ENCODE measurements at places on chromosomes 12 and 14.

DNA sequence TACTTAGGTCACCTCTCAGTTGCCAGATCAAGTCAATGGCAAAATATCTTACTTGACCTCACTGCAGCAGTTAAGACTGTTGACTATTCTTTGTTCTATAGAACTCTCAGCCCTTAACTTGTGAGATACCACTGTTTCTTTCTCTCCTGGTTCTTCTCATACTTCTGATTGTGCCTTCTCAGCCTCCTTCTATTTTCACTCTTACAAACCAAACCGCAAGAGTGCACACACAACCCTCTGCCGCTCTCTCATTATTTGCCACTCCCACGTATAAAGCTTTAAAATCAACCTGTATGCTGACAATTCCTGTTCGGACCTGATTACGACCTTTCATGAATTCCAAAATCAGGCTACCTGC, 4.5 kb downstream of the E2F7 start:
- no peak for DNase-seq

DNA sequence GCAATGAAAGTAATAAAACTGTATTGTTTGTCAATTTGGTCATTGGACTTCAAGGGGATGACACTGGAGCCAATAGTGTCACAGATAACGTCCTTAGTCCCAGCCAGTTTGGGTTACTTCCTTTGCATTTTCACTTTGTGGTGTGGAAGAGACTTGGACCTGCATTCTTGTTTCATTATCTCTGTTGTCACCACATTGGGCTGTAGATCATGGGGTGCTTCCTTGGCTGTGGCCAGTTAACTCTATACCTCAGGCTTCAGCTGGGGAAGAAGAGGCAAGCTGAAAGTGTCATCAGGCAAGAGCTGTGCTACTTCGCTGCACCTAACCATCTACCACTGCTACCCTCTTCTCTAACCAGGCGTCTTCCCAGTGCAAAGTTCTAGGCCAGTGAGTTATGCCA, 15.1 kb upstream of the CISTR start:
- no peak for DNase-seq

- no peak for DNase-seq
Measured at GRCh38 chr12:106757623-106758348, 16.7 kb upstream of the RIC8B start.

DNA sequence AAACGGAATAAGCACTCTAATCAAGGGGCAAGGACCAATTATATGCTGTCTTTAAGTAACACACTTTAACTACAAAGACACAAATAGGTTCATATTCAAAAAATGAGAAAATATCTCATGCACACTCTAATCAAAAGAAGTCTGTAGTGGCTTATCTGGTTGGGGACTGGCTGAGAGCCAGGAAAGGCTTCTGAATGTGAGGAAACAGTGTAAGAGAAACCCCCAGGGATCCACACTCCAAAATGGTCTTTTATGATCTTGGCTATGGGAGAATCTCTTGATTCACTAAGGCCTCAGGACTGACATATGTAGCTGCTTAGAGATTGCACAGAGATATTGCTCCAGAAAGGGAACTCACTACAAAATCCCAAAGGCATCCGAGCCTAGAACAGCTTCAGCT, 10.3 kb downstream of the CTSG start:
- DNase-seq: no peak

- no peak for DNase-seq
Measured at GRCh38 chr12:14773685-14774073, 29.6 kb downstream of the WBP11 start.

- no peak for DNase-seq
Measured at GRCh38 chr14:69535230-69535848, 39.3 kb downstream of the CCDC177 start.

- DNase-seq: no peak
Measured at GRCh38 chr12:85588221-85588620, 248.0 kb downstream of the RASSF9 start.

DNA sequence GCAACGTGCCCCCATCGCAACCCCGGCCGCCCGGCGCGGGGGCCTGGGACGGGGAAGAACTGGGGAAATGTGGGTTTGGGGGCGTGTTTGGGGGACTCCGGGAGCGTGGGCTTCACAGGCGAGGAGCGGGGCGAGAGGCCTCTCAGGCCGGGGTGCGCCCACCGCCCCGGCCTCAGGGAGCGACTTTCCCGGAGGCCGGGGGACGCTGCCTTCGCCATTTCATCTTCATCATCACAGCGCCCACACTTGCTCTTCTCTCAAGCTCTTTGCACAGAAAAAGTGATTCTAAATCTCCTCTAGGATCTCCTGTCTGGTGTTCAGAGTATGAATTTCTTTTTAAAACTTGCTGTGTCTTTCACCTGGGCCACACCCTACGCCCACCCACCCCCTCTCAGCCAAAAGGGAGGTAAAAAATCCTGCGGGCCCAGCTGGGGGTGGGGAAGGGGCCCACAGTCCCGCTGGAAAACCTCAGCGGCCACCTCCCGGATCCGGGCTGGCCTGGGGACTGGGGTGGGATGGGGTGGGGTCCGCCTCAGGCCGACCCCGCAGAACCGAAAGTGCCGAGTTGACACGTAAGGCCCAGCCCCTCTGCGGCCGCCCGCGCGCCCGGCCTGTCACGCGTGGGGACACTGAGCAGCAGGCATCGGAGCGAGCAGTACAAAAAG, 7.4 kb downstream of the CDKN1B start:
- no peak for DNase-seq
